GM23338 (cell line): ENCODE measurements at places on chromosomes 16 and 17. TPM values are rescaled to one million over a fixed set of nuclear protein-coding genes. Genes with fewer than 3 reads are reported as not detected.

Gene KRT28
- not detected in 2 replicates for total RNA-seq

Gene HNF1B
- total RNA-seq: 0.04 and 0.07 TPM in 2 replicates

Gene PLXDC1
- total RNA-seq: 0.28 and 0.39 TPM in 2 replicates

Gene AGRP
- not detected in 2 replicates for total RNA-seq

Gene EVPLL
- total RNA-seq: 0.12 and 0.42 TPM in 2 replicates

GRCh38 chr17:31008374-31009041 is 37.7 kb downstream of the RNF135 start:
- H3K27ac ChIP-seq: no peak overlapping the region
- H3K27me3 ChIP-seq: peaks cover 42% of the 10 kb centered on the region
- DNase-seq: peak; percentile 84
- H3K36me3 ChIP-seq: no peaks in the 10 kb centered on the region
- peak overlapping the region; percentile 83 for H3K4me3 ChIP-seq
- peaks cover 6% of the 10 kb centered on the region for H3K4me1 ChIP-seq

- H3K4me3 ChIP-seq: no peak overlapping the region
- no peaks in the 10 kb centered on the region for H3K4me1 ChIP-seq
- no peaks in the 10 kb centered on the region for H3K27me3 ChIP-seq
- no peak overlapping the region for H3K27ac ChIP-seq
These were observed 53.9 kb downstream of the MGAT5B start for GRCh38 chr17:76922084-76922483.

- peaks cover 11% of the 10 kb centered on the region for H3K4me1 ChIP-seq
- H3K36me3 ChIP-seq: no peaks in the 10 kb centered on the region
- peak overlapping the region; percentile 36; the same call in 1 of the 2 replicates for H3K27ac ChIP-seq
- no peaks in the 10 kb centered on the region for H3K27me3 ChIP-seq
These were observed 13.1 kb downstream of the ADCY7 start for GRCh38 chr16:50279504-50279865.

- H3K36me3 ChIP-seq: no peaks in the 10 kb centered on the region
- H3K27ac ChIP-seq: no peak overlapping the region
- no peak for DNase-seq
- H3K27me3 ChIP-seq: no peaks in the 10 kb centered on the region
- H3K4me3 ChIP-seq: no peak overlapping the region
- peaks cover 9% of the 10 kb centered on the region for H3K4me1 ChIP-seq
These were observed 5.9 kb downstream of the RETREG3 start for GRCh38 chr17:42603318-42603717.

DNA sequence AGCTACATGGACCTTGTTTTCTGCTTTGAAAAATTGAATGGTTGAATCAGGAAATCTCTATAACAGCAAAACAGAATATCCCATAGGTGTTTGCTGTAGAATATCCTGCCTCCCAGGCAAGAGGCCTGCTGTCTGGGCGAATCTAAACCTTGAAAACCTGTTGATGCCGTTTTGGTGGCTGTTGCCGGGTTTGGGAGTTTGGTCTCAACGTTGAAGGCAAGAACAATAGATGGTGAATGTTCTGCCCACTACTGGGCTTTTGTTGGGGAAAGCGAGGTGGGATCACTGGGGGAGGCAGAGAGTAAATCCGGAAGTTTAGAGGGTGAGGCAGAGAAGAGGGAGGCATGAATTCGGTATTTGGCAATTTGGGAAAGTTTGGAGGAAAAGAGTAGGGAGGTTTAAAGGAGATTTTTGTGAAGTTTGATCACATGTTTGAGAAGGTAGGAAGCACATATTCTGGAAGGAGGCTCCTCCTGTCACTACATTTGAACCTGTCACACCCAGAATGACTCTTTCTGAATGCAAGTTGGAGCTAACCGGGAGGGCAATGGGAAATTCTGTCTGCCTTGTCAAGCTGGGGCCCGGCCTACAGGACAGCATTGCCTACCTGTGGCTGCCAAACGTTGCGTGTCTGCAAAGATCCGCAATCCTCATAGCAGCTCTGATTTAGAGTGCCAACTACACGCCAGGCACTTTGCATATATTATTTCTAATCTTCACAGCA is 46.5 kb downstream of the GPRC5B start:
- peak; percentile 58 for DNase-seq
- H3K27ac ChIP-seq: no peak overlapping the region; the same call in 1 of the 2 replicates
- peaks cover 7% of the 10 kb centered on the region for H3K4me1 ChIP-seq
- no peaks in the 10 kb centered on the region for H3K27me3 ChIP-seq
- H3K4me3 ChIP-seq: no peak overlapping the region

GRCh38 chr17:17051380-17051779 is 9.1 kb downstream of the MPRIP start:
- no peaks in the 10 kb centered on the region; the same call in 1 of the 2 replicates for H3K4me1 ChIP-seq
- H3K27me3 ChIP-seq: no peaks in the 10 kb centered on the region
- DNase-seq: no peak
- no peak overlapping the region for H3K4me3 ChIP-seq
- no peaks in the 10 kb centered on the region for H3K36me3 ChIP-seq
- no peak overlapping the region for H3K27ac ChIP-seq
